ENCODE measurements at places on chromosomes 3 and 15.
A peak's percentile ranks its signal among the peaks of the same experiment; 100 is the strongest.

- DNase-seq: no peak
Observed at GRCh38 chr3:33826688-33827087, 28.3 kb downstream of the PDCD6IP start.

DNA sequence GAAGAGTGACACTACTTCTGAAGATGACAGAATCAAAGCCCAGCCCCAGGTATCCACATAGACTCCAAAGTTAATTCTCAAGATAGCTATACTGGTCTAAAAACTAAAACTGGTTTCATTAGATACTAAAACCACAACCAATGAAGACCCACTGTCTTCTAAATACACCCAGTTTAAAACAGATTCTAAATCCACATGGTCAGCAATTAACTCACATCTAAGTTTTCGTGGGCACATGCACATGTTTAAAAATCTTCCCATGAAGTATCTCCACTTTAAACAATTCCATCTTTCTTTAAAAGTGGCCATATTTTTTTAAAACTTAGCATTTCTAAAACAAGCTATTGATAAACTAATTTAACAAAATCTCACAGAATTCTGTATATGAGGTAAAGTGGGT is 63.1 kb downstream of the GPR160 start:
- no peak for DNase-seq

GRCh38 chr3:126023390-126023789 is 54.4 kb downstream of the ROPN1B start:
- DNase-seq: no peak

DNA sequence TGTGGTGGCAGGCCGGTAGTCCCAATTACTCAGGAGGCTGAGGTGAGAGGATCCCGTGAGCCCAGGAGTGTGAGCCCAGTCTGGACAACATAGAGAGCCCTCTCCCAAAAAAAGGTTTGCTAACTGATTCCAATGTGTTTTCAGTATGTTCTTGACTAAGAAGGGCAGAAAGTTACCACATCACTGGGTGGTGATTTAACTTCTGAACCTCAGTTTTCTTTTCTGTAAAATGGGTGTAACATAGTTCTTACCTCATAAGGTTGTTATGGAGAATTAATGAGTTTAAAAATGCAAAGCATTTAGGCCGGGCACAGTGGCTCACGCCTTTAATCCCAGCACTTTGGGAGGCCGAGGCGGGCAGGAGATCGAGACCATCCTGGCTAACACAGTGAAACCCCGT is 28.5 kb upstream of the RAF1 start:
- no peak for DNase-seq

- DNase-seq: no peak
Observed at GRCh38 chr3:46537779-46538178, 28.3 kb downstream of the LRRC2 start.

DNA sequence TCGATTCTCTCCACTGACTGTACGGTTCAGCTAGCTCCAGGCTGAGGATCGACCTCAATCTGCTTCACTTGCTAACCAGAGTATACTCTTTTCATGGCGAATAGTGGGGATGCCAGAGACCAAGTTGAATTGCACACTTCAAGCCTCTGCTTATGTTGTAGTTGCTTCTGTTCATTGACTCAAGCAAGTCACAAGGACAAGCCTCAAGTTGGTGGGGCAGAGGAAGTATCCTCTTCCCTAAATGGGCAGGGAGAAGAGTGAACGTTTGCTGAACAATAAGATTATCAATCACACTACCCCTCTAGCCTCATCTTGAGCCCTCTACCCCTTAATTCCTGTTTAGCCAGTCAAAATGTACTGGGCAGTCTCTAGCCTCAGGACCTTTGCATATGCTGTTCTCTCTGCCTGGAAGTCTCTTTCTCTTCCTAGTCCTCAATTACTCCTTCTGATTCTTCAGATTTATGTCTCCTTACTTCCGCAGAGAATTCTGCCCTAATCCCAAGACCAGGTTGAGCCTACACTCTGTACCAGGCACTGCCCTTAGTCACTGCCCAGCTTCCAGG is 390.4 kb upstream of the PROK2 start:
- DNase-seq: no peak

DNA sequence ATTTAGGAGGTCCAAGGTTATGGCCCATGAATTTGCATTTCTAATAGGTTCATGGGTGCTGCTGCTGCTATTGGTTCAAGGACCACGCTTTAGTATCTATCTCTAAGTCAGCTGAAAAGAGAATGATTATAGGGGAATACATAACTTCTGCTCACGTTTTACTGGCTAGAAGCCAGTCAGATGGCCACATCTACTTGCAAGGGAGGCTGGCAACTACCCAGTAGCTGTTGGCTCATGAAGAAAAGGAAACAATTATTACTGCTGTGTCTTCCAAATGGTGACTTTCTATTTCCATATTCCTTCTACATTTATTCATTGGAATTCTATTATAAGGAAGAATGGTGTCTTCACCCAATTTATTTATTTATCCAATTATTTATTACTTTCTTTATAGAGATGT is 54.2 kb downstream of the SLC25A36 start:
- DNase-seq: no peak

GRCh38 chr3:45781271-45781670 is 15.1 kb downstream of the SLC6A20 start:
- DNase-seq: no peak

DNA sequence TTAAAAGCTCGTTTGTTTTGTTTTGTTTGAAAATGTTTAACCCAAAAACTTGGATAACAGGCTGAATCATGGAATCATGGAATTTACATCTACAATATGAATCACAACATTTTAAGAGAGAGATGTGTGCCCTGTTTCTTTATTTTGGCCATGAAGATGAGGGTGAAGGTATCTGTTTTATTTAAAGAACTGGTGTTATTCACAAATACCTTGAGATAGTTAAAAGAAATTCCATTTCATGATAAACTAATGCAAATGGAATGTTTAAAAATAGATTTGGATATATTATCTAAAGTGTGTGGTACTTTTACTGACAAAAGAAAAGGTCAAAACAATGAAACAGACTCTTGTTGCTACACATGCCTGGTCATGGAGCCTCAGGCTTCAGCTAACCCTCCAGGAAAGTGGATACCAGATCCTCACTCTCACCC is 486.0 kb upstream of the CFAP20DC start:
- no peak for DNase-seq

- DNase-seq: no peak
Observed at GRCh38 chr3:1079662-1080061, 13.2 kb upstream of the CNTN6 start.

GRCh38 chr15:67826717-67827561 is 1.6 kb downstream of the SKOR1 start:
- no peak for DNase-seq

GRCh38 chr15:69758810-69759790 is 306.5 kb downstream of the RPLP1 start:
- DNase-seq: peak; percentile 78

DNA sequence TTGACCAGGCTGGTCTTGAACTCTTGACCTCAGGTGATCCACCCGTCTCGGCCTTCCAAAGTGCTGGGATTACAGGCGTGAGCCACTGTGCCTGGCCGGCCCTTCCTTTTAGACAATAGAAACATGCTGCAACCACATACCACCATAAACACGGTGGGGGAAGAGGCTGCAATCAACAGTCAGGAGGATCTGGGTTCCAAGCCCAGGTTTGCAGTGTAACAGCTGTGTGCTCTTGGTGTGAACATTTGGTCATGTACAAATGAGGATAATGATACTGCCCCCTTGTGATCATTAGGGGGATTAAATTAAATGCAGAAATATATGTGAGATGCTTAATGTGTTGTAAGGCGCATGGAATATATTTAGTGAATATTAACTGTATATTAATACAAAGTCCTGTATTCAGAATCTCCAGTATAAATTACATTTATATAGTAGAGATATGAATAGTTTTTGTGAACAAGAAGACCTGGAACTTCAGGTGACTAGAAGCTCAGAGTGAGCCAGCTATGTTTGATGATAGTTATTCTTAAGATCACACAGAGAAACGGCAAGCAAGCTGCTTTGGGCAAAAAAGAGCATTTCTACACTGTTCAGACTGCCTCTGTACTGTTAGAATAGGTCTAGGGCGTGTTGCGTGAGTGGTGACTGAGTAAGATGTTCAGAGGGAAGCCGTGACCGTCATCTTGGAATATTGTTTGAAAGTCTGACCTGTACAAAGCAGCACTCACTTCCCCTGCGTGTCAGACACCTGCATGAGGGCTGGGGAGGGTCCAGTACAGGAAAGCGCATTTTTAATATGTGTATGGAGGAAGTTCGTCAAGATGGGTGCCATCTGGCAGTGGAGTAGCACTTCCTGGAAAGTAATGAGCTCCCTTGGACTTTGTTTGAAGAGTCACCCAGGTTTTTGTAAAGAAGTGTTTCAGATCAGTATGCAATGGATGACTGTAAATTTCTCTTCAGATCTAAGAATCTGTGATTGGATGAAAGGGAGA is 125.8 kb downstream of the PGPEP1L start:
- DNase-seq: no peak

DNA sequence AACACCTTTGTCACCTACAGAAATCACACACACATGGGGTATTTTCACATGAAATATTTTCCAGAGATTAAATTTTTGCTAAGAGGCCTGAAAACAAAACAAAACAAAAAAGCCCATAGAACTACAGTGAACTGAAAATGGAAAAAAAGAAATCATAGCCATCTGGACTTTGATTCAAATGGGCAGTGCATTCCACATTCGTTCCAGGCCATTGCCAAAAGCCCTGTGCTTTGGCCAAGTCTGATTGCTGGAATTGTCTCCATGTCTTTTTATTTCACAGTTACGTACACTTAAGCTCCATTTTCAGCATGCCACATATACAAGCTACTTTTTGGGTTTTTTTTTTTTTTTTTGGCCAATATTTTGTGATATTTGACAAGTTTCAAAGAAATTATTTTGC is 47.1 kb downstream of the TFG start:
- no peak for DNase-seq

DNA sequence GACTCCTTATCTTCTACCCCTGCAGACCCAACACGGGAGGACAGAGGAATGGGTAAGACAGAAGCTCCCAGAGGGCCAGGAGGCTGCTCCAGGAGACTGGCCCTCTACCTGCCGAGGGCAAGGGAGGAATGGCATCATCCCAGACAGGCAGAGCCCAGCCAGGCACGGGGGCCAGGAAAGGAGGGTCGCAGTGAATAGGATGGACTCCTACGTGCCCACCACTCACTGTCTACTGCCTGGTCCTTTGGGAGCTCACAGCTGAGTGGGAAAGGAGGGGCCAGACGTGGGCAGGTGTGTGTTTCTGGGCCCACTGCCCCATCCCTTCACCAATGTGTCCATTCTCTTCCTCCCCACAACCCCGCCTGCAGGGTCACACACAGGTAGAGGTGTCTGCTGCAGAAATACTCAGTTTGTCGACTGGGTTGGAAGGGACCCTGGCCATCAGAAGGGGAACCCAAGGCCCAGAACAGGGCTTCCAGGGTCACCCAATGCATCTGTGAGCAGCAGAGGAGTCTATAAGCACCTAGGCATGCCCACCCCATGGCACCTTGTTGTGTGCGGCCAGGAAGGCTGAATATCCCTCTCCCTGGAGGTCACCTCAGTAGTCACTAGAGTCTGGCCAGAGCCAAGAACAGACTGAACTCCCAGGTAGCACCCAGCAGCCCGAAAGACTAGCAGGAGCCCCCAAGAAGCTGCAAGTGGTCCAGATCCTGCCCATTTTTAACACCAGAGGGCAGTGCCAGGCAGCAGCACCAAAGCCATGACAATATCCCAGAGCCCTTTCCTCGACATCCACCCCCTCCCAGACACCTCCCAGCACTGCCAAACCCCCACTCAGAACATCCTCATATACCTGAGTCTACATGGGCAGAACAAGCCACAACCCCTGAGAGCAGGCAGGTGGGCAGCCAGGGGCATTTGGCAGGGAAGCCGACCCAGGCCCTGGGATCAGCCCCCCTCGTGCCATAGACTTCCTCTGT is 24.0 kb downstream of the TKT start:
- DNase-seq: no peak

DNA sequence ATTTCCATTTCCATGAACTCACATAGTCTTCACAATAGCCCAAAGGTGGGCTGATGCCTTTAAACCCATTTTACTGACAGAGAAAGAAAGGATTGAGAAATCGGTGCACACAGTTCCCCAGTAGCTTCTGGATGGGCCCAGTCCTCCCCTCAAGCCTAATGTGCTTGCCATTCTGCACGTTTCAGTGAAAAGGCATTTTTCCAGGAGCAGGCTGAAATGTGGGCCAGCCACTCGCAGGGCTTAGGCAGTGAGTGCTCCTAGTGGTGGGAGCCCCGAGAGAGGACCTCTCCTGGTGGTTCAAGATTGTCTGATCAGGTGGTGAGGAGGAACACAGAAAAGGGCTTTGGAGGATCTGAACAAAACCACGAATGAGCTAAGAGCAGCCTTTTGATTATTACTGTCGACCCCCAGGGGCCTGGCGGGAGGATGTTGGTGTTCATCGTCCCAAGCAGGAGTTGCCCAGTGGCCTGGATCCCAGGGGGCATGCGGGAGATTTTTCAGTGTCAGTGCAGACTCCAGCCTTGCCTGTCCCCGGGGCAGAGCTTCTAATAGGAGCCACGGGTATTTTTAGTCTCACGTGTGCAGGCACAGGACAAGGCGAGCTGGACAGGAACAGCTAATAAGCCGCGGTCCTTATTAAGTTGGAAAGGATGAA is 8.7 kb upstream of the KY start:
- no peak for DNase-seq

- no peak for DNase-seq
Observed at GRCh38 chr3:123392871-123393620, 55.8 kb downstream of the ADCY5 start.

DNA sequence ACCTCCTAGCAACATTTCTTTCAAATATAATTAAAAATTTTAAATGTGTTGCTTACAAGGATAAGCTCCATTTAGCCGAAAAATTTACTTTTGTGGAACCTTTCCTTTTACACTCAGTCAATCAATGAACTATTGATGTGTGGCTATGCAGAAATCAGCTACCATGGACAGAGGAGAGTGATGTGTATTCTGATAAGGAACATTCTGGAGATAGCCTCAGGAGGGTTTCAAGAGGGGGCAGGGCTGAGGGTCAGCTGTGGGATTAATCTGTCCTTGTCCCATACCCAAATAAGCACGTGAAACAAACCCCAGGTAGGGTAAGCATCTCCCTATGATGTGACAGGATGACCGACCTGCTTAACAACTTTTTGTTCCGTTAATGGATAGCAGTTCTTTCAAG is 192.6 kb upstream of the PROK2 start:
- no peak for DNase-seq

DNA sequence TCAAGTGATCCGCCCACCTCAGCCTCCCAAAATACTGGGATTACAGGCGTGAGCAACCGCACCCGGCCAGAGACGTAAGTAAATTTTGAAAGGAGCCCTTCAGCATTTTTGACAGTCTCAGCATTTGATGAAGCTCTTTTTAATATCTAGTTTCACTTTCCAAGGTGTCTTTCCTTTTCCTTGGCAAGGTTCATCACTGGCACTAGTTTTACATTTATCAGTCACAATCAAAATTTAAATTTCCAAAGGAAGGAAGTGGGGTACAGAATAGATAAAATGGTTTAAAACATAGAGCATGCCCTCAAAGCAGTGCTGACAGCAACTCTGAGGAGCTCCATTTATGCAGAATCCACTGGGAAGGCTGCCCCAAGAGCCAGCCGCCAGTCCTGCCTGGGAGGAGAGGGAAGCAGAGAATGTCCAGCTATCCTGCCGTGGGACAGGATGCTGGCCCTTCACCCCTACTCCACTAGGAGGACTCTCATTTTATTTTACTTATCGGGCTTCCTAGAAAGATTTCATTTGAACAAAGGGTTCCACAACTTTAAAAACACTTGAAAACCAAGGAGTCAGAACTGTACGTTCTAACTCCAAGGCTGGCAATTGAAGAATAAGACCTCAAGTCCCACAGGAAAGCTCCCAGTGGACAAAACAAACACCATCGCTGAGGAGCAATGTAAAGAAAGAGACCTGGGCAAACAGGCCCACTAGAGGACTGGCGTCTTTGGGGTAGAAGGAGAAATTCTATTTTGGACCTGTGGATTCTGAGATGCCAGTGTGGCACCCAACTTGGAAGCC is 9.9 kb downstream of the SFMBT1 start:
- DNase-seq: no peak
